CD4-positive, alpha-beta memory T cell (primary cell): ENCODE measurements at places on chromosomes 5 and 9. TPM values are rescaled to one million over a fixed set of nuclear protein-coding genes. Genes with fewer than 3 reads are reported as not detected.

The NNT gene
- total RNA-seq, result 57.6 TPM

The SAXO1 gene
- total RNA-seq, result 1.0 TPM

The MIGA2 gene
- 84.2 TPM for total RNA-seq

The SLC45A2 gene
- not detected for total RNA-seq

The PCDHGA12 gene
- 0.17 TPM for total RNA-seq

The SLC1A3 gene
- total RNA-seq, result 1.3 TPM

The LECT2 gene
- total RNA-seq, result not detected
